ENCODE measurements at places on chromosomes 3 and 15. TPM values are rescaled to one million over a fixed set of nuclear protein-coding genes. Genes with fewer than 3 reads are reported as not detected.

Gene SLC38A3
- not detected for total RNA-seq

Gene SETD2
- 42.9 TPM for total RNA-seq

Gene ROBO1
- 6.7 TPM for total RNA-seq

Gene LMCD1
- total RNA-seq = 2.9 TPM

DNA sequence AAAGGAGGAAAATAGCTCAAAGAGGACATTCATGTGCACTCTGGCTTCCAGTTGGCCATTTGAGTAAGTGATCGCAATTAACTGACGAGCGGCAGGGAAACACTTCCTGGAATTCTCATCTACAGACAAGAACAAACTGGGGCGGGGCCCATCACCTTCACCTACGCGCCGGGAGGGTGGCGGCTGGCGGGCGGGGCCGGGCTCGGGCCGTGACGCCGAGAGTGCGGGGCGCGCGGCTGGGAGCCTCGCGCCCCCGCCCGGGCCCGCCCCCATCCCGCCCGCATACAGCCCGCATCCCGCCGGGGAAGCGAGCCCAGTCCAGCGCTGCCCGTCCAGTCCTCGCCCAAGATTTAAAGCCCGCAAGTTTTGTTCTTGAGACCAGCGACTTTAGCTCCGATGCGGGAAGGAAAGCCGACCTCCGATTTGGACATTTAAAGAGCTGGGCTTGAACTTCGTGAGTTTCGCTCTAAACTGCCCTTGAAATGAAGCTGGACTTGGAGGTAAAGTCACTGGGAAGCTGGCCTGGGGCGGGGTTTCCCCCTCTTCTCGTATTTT is at the start of gene B3GNT5:
Gene B3GNT5, plus strand, starts transcription at position 281 of the 555 bp plus-strand sequence. CDS start 16,546 bp downstream, outside the sequence.
- DNase-seq = peak; percentile 52

GRCh38 chr3:47780741-47781684 is 680 bp downstream of the SMARCC1 start:
- DNase-seq = peak; percentile 80

GRCh38 chr3:21847005-21847404 is 96.0 kb upstream of the ZNF385D start:
- no peak for DNase-seq

DNA sequence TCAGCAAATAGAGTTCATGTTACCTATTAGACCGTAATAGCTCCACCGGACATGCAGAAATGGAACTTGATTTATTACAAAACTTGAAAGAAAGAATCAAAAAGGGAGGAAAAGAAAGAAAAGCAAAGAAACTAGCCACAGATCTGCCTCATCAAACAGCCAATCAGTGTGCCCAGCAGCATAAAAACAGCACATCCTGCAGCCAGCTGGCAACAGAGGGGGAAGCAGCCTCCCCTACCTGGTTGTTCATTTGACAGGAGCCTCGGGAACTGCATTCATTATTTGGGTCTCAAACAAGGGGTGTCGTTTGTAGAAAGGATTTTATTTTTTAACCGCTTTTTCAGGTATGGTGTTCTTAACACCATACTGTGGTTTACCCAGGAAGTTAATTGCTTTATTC is 181.5 kb upstream of the TOPAZ1 start:
- DNase-seq = no peak

DNA sequence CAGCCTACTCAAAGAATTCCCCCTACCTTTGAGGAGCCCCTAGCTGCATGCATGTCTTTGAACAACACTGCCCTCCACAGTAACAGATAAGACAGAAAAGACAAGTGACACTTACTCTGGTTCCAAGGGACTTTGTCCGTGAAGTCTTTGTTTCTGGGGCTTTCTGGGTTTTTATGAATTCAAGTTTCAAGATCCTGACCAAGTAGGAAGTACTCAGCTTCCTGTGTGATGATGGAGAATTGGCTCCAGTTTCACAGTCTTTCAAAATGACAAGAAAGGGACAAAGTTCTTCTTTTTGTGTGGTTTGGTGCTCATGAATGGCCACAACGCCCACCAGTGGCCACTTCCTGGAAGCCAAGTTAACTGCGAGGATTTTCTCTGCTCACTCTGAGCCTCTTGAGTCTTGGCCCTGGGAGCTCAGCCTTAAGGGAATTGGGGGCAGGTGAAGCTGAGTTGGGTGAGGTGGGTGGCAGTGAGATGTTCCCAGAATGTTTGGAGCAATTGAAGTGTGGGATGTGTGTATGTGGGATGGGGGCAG is at the start of gene CCR1:
Gene CCR1, minus strand, starts transcription at position 147 of the 538 bp plus-strand sequence. CDS start 4,000 bp downstream, outside the sequence.
- DNase-seq = peak; percentile 67

DNA sequence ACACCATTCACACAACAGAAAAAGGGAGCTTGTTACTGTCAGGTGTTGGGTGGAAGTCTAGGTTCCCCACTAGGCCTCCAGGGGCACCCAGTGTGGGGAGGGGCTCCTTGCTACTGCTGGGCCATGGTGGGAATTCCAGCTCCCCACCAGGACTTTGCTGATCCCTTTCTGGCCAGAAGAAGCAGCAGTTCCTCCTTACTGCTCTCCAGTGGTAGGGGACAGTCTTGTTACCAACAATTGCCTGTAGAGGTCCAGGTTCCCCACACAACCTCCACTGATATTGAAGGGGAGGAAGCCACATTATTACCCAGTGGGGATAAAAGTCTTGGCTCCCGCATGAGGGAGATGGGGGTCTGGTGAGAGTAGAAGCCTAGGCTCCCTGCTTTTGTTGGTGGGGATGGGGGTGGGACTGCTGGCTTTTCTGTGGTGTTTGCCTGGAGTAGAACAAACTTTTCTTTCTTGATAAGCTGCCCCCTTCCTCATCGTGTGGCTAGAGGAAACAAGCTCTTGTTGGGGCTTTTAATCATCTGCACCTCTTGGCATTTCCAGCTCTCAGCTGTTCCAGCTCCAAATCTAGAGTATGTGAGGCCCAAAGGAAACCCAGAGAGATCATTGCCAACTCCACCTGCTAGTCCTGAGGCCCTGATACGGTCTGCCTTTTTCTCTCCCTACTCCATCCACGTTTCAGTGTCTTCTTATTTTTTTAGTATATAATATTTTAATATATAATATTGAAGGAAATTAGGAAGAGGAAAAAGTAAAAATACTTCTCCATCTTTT is 824.2 kb downstream of the AGBL1 start:
- no peak for DNase-seq
